ENCODE measurements at places on chromosomes 1 and 21.
A peak's percentile ranks its signal among the peaks of the same experiment; 100 is the strongest.

DNA sequence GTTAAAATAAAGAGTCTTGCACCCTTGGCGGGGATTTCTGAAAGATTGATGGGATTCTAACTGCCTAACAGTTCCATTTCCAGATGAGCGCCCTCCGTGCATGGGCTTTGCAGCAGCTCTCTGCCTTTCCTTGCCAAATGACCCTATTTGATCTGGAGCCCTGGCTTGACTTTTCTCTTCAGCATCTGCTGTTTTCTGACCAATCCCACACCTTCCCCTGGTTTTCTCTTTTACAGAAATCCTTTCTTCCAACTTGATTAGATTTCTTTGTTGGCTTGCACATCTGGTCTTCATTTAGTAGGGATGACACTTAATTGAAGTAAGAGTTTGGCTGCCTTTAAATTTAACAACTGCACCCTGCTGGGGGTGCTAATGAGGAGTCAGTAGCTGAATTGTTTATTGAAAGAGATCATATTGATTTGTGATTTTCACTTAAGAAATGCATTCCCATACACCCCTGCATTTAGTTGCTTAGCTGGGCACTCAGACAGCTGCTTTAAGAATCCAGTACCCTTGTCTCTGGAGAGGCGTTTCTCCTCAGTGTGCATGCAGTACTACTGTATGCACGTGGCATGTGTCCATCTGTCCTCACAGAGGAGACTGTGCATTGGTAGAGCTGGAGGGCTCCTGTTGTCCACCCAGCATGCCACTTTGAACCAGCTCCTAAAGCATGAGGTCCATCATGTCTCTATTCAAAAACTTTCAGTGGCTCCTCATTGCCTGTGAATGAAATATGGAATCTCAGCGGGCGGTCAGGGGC lies 99.7 kb downstream of the NOS1AP start:
- no peak for DNase-seq

- no peak for DNase-seq
Measured at GRCh38 chr1:27662261-27662660, 9.7 kb downstream of the IFI6 start.

- no peak for DNase-seq
Measured at GRCh38 chr1:47390843-47391242, 25.2 kb upstream of the FOXE3 start.

DNA sequence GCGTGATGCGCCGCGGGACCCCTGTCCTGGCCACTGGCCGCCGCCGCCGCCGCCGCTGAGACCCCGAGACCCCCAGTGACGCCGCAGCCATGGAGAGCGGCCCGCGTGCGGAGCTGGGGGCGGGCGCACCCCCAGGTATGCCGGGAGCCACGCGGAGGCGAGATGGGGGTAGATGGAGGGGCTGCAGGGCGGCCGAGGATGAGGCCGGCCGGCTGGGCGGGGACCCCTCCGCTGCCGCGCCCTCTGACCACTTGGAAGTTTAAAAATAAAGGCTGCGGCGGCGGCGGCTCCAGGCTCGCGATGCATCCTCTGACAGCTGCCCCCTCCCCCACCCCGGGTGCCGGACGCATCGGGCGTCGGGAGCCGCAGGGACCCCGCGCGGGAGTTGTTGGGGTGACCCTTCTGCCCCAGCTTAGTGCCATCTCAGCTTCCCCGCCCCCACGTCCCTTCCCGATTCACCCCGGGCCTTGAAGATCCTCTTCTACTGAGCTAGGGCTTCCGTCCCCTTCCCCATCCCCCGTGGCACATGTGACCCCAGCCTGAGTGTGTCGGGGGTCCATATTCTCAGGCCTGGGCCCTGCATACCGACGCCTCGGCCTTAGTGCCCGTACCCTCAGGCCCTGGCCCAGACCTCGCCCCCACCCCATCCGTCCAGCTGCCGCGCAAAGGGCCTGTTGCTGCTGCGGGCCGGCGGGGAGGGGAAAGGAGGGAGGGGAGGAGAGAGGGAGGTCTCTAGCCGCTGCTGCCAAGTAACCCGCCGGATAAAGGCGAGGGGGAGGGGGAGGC lies 562 bp downstream of the MAP7D1 start:
- DNase-seq: peak; percentile 41

GRCh38 chr1:36157115-36157903 lies 1.3 kb downstream of the MAP7D1 start:
- no peak for DNase-seq

DNA sequence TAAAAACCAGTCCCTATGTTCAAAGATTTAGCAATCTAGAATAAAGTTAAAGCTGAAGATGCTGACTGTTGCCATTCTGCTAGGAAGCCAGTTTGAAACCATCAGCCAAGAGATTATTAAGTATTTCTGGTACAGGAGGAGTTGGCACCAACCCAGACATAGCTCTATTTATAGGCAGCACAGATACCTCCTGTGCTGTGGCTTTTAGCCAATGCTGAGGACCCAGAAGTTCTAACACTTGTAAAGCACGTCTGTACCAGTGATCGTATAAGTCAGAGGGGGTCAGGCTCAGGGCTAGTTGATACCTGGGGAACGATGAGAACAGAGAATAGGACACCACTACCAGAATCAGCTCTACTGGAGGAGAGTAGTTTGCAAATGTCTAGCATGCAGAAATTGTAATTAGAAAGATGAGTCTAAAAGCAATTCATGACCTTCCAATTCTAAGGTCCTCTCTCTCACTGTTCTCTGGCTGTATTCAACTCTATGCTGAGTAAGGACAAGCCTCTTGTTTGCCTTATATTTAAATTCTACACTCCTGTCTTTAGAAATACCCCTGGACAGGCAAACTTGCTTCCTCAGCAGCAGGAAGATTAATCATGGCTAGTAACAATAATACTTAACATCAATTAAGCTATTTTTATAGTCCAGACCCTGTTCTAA lies 96.8 kb upstream of the PALMD start:
- no peak for DNase-seq

DNA sequence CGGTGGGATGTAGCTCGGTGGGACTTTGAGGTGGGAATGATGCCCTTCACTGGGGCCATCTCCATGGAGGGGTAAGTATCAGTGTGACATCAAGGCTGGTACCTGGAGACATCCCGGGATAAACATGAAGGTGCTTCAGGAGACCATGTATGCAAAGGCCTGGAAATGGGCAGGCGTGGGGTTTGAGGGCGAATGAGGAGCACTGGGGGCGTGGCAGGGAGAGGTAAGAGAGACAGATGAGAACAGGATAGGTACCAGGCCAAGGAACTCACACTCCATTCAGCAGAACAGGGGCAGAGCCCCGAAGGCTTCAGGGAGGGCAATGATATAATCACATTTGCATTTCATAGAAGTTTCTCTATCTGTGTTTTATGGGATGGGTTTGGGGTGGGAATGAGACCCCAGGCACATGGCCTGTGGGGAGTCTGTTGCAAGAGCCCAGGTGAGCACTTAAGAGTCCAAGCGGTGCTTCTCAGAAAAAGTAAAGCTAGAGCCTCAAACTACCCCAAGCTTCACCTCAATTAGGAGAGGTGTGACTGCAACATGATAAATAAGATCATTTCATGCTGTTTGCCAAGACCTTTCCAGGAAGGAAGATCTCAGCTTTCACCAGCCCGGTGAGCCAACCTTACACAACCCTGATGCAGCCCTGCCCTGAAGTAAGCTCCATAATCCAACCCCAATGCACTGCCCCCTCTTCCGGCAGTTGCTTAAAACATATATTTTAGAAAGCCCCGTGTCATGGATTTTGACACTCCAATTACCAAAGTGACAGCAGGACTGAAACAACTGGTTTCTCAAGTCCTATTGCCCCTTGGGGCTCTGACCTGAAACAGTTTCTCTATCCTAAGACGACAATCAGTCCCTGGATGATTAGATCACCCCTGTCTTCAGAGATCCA lies 7.4 kb downstream of the S100A9 start:
- no peak for DNase-seq

- peak; percentile 28 for DNase-seq
Measured at GRCh38 chr1:84996846-84997666, at the start of gene MCOLN2. TSS of gene MCOLN2 (minus strand) at chr1:84997113. CDS start at chr1:84996872, 241 bp downstream.

DNA sequence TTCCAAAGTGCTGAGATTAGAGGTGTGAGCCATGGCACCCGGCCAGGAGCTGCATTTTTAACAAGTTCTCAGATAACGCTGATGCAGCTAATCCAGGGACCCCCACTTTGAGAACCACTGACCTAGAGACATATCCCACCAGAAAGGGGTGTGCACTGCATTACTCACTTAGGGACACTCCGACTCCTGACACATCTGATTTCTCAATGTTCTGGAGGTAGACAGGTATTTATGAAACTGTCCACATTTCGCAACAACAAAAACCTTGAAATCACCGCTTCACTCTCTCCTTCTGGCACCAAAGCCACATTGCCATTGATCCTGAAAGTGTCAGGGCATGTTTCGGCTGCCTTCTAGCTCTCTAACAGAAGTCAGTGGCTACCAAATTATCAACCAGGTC lies 23.2 kb upstream of the CAMTA1 start:
- no peak for DNase-seq

GRCh38 chr21:44524414-44525371 lies 15.3 kb downstream of the KRTAP10-1 start:
- no peak for DNase-seq

DNA sequence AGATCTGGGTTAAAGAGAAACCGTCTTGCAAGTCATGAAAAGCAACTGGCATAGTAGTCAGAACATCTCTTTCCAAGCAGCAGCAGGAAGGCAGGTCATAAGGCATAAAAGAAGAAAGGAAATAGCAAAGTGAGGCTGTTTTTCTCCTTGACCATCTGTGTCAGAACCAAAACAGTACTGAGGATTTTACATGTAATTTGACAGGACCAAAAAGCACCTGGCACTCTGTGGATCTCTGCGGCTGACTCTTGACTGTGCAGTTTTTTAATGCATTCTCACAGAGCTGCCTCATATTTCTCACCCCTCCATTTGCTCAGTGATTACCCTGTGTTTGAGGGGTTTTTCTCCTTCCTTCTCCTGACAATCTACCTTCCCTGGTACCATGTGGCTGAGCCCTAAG lies 17.7 kb downstream of the TBX15 start:
- no peak for DNase-seq

DNA sequence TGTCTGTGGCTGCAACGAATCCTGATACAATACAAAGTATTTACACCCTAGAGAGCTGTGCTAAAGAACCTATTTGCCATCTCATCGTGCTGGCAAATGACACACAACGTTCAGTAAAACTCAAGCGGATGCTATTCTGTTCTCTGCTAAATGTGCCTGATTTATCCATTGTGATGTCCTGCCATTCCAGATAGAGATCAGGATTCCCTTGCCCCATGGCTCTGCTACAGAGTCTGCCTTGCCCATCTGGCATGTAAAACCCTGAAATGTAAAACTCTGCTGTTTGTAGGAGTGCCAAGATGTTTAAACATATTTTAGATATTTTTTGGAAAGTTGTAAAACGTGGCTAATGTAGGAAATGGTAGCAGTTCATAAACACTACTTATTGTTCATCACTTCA lies 20.0 kb upstream of the IGSF5 start:
- DNase-seq: no peak

DNA sequence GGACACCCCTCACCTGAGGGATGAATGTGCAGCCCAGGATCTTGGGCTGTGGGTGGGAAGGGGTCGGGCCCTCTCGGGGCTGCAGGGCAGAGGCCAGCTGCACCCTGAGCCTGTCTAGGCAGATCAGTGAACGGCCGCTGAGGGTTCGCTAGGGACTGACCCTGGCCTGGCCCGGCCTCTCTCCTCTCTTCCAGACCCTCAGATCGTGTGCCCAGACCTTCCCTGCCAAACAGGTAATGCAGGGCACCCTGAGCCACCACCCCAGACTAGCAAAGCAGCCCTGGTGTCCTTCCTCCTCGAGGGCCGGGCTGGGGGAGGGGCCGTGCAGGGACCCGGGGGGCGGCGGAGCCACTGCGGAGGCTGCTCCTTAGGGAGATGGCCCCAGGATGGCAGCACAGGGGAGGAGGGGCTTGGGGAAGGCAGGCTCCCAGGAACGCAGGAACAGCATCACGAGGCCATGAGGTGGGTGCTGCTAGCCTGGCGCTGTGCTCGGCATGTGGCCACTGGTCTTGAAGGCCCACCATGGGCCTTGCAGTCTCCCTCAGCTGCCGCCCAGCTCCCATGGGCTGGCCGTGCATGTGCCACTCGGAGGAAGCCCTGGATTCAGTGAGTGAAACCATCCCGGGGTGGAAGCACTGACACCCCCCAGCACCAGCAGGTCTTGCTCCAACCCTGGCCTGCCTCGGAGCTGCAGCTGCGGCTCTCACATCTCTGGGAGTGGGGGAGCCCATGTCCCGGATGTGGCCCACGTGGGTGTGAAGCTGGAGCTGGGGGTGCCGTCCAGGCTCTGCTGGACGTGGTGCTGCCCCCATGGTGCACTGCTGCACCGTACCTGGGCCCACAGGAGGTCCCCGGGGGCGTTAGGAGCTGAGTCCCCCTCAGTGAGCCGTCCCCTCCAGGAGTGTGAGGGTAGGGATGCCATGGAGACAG lies 28.7 kb downstream of the COL6A2 start:
- DNase-seq: no peak
